ENCODE measurements at places on chromosomes 6 and 20.
A peak's percentile ranks its signal among the peaks of the same experiment; 100 is the strongest.

- DNase-seq: no peak
These were observed 23.3 kb downstream of the NQO2 start for GRCh38 chr6:3022765-3023662.

- DNase-seq: no peak
These were observed 74.7 kb downstream of the PFDN4 start for GRCh38 chr20:54282625-54283024.

DNA sequence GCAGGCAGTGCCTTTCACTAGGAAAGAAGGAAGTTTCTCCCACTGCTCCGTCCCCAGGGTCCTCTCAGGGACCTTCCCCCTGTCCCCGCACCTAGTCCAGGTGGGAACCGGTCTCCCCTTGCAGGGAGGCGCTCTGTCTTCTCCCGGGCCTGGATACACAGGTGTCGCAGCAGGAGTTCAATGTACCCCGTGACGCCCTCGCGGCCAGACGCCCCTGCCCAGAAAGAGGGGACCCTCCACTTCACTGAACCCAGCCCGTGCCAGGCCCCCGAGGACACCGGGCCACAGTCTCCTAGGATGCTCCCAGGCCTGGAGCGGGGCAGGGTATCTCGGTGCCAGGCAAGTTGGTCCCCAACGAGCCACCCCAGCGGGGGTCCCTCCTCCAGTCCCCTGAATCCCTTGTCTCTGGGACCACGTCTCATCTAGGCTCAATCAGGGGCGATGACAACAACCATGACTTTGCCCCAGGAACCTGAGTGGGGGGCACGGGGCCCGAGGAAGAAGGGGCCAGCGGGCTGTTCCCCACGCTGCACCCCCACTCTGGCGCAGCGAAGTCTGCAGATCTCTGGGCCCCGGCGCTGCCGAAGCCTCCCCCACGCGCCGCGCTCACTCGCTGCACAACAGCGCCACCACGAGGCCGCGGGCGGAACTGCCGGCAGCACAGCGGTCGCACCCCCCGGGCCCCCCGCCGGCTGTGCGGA lies 103.0 kb downstream of the EDN3 start:
- DNase-seq: peak; percentile 17

DNA sequence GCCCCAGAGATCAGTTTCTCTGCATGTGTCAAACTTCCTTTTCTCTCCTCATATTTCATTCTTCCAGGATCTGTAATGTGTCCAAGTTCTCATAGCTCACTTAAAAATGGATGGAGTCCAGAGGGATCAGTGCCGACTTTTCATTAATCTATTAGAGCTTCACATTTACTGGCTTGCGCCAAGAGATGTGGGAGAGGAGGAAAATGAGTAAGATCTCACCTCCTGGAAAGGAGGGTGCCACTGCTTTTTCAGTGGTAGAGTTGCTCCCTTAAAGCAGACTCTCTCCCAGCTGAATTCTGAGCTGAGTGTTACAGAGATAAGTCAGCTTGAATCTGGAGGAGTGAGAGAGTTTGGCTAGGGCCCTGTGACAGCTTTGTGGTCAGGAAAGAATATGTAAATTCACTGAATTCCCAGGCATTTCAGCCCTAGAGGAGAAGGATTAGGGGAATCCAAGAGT lies 175.9 kb downstream of the SOX4 start:
- no peak for DNase-seq

GRCh38 chr6:52925919-52926792 lies 16.7 kb upstream of the GSTA3 start:
- DNase-seq: no peak

DNA sequence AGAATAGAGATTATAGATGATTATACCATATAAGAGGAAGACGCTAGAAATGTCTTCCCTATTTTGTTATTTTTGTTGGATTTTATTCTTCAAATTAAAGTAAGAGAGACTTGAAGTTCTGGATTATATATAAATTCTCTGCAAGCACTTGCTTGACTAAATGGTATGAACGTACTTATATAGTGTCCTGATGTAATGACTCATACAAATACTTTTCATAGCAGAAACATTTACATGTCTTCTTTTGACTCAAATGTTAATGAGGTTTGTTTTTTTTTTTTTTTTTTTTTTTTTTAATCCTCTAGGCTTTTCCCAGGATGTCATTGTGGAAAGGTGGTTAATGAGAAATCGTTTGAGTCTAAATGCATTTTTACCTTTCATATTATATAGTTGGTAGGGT lies 55.0 kb downstream of the PDE7B start:
- DNase-seq: no peak

GRCh38 chr20:39961637-39962244 lies 727.3 kb downstream of the MAFB start:
- no peak for DNase-seq

- no peak for DNase-seq
These were observed 3.5 kb downstream of the C6orf132 start for GRCh38 chr6:42138630-42139619.

GRCh38 chr6:33934731-33935270 lies 131.0 kb upstream of the MLN start:
- DNase-seq: no peak

GRCh38 chr6:125197795-125198269 lies 44.3 kb downstream of the TPD52L1 start:
- no peak for DNase-seq

DNA sequence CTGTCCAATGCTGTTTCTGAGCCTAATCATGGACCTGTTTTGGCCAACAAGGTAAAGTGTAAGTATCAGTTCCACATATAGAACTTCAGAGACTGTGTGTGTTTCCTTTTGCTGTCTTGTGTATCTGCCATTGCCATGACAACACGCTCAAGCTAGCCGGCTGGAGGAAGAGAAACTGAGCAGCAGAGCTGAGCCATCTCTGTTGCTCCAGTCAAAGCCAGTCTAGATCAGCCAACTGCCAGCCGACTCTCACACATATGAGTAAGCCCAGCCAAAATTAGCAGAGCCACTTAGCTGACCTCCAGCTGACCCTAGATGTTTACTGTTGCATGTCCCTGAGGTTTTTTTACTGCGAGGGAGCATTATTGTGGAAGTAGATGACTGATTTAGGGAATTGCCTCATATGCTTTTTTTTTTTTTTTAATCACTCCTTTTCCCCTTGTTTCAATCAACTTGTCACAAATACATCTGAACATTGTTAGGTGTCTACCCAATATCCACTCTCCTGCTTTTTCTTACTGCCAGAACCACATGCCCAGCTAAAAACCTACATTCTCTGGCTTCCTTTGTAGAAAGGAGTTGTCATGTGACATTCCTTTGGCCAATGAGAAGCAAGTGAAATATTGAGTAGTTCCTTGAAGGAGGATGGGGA lies 304.3 kb upstream of the SUPT3H start:
- no peak for DNase-seq

- DNase-seq: no peak
These were observed 293.5 kb downstream of the ARHGAP18 start for GRCh38 chr6:129416337-129416990.

- no peak for DNase-seq
These were observed 259.9 kb downstream of the BMP7 start for GRCh38 chr20:57006411-57007170.

GRCh38 chr6:163416557-163417253 lies 2.2 kb downstream of the QKI start:
- peak; percentile 84 for DNase-seq

GRCh38 chr6:100595456-100595855 lies 130.7 kb upstream of the SIM1 start:
- DNase-seq: no peak

DNA sequence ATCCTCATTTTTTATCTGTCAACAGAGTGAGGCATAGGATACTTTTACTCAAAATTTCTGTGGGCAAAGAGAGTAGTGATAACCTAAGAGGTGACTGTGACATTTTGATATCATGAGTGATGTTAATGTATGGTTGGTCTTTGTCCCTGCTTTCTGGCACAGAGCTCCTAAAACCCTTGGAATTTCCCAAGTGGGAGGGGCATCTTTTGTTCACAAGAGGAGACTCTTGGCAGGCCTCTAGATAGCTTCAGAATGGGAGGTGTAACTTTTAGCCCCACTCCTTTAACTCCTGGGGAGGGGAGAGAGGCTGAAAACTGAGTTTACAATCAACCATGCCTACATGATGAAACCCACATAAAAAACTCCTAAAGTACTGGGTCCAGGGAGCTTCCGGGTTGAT lies 527.8 kb downstream of the RFPL4B start:
- no peak for DNase-seq

DNA sequence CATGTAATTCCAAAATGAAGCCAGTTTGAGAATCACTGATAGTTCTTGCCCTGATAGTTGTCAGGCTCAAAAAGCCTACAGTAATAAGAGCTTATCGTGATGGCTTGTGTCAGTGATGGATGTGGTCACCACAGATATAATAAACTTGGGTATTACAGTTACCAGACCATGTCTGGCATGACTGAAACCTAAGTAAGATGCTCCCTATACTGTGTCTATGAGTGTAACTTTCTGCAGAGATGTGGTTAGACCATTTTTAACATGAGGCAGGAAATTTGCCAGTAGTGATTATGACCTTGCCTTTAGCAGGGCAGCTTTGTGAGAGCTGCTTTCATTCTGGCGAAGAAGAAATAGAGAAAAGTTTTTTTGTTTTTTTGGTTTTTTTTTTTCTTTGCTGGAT lies 90.2 kb downstream of the ANKS1A start:
- no peak for DNase-seq

- no peak for DNase-seq
These were observed 19.3 kb upstream of the SCML4 start for GRCh38 chr6:107843400-107843799.

DNA sequence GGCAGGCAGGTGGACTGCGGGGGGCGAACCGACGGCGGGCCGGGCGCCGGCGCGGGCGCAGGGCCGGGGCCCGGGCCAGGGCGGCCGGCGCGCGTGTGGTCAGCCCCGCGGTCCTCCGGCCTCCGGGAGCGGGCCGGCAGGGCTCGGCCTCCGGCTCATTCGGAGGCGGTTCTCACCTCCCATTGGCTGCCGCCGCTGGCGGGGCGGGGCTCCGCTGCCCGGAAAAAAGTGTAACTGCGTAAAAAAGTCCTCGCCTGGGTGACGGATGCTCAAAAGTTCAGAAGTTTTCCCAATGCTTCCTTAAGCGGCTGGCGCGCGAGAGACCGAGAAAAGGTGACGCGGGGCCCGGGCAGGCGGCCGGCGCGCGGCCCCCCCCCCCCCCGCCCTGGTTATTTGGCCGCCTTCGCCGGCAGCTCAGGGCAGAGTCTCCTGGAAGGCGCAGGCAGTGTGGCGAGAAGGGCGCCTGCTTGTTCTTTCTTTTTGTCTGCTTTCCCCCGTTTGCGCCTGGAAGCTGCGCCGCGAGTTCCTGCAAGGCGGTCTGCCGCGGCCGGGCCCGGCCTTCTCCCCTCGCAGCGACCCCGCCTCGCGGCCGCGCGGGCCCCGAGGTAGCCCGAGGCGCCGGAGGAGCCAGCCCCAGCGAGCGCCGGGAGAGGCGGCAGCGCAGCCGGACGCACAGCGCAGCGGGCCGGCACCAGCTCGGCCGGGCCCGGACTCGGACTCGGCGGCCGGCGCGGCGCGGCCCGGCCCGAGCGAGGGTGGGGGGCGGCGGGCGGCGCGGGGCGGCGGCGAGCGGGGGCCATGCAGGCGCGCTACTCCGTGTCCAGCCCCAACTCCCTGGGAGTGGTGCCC lies at the start of gene FOXC1:
Gene FOXC1, plus strand, starts transcription at position 268 of the 849 bp plus-strand sequence. Its CDS starts 531 bp downstream, at position 799.
- no peak for DNase-seq

DNA sequence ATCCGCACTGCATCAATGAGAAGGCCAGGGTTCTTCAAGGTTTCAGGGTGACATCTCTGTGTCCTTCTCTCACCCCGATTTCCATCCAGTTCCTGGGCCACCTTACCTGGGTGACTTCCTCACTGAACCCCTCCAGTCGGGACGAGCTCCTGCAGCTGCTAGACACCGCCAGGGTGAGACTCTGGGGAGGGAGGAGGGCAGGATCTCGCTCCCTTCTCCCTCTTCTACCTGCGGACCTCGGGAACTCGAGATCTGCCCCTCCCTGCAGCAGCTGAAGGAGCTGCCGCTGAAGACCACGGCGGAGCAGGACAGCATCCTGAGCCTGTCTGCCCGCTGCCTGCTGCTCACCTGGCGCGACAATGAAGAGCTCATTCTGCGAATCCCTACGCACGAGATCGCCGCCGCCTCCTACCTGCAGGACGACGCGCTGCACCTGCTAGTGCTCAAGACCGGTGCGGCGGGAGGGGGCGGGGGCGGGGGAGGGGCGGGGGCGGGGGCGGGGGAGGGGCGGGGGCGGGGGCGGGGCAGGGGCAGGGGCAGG lies 7.5 kb downstream of the CCM2L start:
- no peak for DNase-seq

DNA sequence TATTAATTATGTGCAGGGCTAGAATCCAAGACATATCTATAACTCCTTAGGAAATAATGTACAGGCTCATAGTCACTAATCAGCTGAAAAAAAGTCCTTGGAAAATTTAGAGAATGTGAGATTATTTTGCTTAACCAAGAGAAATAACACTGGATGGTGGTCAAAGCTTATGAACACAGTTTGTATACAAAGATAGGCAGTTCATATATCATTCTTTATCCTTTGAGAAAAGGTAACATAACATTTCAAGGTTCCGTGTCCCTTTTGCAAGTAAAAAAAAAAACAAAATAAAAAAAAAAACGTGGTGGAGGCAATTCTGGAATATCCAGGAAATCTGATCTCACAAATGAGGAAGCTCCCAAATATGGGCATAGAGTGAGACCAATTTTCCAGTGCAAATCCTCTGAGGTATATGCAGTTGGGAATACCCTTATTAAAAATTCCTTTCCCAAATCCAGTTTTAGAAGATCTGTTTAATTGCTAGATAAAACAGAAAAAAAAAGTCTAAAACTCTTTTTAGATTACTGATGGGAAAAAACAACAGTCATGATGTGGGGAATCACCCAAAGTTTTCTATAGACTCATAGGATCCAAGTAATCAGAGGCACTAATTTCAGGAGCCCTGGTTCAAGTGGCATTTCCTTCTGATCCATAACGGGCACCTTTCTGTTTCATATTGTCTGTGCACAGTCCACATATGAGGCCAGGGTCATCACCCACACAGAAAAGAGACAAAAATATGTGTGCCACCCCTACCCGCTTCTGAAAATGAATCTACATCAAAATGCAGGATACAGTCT lies 17.7 kb upstream of the TNFAIP3 start:
- DNase-seq: no peak

DNA sequence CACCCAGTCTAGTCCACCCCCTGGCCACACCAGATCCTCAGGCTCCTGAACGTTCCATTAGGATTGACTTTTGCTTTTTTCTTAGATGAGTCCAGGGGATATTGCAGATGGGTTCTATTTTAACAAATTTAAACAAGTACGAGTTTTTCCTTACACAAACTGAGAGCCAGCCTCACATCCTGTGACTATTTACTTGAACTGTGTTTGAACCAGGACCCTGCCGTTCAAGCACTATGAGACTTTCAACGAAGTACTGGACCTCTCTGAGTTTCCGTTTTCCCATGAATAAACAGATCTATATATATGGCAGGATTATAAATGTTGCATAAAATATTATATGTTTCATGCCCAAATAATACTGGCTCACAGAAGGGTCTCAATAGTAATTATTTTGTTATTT lies 1.4 kb upstream of the METTL24 start:
- DNase-seq: no peak
